ENCODE measurements at places on chromosomes 2 and 18.
A peak's percentile ranks its signal among the peaks of the same experiment; 100 is the strongest.

- DNase-seq, result no peak
These were observed 17.4 kb downstream of the KCNIP3 start for GRCh38 chr2:95314598-95314963.

GRCh38 chr2:37583867-37584266, 87.6 kb downstream of the CDC42EP3 start:
- no peak for DNase-seq

GRCh38 chr18:53165770-53166169, 825.8 kb downstream of the DCC start:
- DNase-seq, result no peak

GRCh38 chr2:177296040-177296439, 31.5 kb upstream of the NFE2L2 start:
- no peak for DNase-seq

DNA sequence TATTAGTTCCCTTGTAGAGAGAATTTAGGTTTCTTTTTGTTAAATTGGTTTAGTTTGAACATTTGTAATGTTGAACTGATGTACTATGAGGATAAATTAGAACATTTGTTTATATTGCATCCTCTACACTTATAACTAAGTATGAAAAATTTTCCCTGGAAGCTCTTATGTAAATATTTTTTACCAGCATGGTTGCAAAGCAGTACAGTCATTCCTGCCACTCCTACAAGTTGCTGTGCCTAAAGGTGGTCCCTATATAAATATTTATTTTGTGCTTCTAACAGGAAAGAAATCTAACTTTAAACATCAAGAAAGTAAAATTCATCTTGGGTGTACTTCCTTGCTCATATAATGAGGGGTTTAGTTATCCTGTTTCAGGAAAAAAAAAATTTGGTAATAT, 14.2 kb downstream of the TWSG1 start:
- DNase-seq, result no peak

GRCh38 chr2:239805414-239805813, 219.7 kb downstream of the NDUFA10 start:
- no peak for DNase-seq

DNA sequence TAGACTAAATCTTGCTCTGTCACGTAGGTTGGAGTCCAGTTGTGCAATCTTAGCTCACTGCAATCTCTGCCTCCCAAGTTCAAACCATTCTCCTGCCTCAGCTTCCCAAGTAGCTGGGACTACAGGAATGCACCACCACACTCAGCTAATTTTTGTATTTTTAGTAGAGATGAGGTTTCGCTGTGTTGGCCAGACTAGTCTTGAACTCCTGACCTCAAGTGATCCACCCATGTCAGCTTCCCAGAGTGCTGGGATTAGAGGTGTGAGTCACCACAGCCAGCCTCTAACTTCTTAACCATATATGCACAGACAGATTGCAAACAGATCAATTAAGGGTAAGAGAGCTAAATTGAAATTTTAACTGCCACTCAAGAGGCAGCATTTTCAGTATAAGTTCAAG, 22.1 kb upstream of the CNGA3 start:
- DNase-seq, result no peak

DNA sequence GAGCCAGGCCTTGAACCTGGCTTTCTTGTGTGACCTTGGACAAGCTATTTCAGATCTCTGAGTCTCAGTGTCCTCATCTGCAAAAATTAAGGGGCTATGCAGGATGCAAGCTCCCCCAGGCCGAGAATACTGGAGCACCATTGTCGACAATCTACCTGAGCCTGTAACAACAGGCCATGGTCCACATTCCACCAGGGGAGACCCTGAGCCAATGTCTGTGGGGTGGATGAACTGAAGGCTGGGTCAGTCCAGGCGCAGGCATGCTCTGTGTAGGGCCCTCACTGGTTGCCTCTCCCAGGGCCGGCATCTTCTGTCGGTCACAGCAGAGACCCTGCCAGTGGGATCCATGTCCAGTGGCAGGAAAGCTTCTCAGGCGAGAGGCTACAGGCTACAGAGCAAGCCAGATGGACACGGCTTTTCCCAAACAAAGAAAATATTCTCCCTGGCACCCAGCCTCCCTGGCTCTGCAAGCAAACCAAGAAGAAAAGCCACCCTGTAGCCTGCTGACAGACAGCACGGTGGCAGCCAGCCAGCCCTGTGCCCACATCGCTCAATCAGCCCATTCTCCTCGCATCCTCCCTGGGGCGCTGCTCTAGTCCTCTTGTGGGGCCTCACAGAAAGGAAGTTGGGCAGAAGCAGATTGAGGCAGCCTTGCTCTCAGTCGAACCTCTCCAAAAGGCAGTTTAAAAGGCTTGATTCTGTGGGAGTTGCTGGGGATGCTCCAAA, 48.7 kb upstream of the FZD7 start:
- peak; percentile 1 for DNase-seq

- no peak for DNase-seq
These were observed 16.8 kb upstream of the ATP8B1 start for GRCh38 chr18:57819671-57820460.

- DNase-seq, result no peak
These were observed 1.1 kb upstream of the GPR55 start for GRCh38 chr2:230925879-230926765.

DNA sequence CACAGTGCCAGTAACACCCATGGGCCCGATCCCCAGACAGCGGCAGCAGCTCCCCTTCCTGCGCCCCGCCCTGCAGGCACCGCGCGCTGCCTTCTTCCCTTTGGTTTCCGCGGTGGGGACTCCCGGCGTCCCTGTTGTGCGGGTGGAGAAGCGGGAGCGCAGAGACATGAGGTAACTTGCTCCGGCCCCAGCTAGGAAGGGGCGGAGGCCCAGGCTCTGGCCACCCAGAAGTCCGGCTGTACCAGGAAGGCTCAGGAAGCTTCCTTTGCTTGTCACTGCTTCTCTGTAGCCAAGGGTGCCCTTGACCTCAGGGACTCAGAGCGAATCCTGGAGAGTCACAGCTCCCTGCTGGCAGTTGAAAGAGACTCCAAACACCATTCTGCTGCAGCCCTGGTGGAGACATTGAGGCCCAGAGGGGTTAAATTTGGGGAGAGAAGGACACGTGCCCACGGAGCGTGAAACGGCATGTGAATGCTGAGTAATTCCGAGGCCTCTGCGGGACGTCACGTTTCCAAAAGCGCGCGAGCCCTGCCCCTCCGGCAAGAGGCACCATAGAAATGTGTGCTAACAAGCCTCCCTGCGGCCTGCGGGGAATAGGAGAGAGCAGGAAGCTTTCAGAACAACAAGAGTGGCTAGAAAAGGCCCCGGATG, 6.7 kb upstream of the ADCY3 start:
- no peak for DNase-seq

DNA sequence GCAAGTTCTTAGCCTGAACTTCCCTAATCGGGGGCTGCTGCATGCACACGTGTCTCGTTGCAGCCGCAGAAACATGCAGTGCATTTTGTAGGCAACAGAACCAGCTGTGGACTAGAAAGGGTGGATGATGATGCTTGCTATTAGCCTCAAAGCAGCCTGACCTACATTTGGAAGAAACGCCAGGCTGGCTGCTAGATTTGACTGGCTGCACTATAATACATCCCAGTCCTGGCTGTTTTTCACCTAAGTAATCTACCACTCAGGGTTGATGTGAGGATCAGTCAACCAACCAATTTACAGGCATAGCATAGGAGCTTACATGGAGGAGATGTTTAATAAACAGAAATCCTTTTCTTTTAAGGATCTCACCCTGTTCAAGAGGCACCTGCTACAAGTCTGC, 56.4 kb upstream of the SPP2 start:
- no peak for DNase-seq

- DNase-seq, result no peak
These were observed 150.4 kb downstream of the PIK3C3 start for GRCh38 chr18:42105394-42105793.

GRCh38 chr2:137838255-137839092, 125.8 kb upstream of the HNMT start:
- DNase-seq, result no peak

DNA sequence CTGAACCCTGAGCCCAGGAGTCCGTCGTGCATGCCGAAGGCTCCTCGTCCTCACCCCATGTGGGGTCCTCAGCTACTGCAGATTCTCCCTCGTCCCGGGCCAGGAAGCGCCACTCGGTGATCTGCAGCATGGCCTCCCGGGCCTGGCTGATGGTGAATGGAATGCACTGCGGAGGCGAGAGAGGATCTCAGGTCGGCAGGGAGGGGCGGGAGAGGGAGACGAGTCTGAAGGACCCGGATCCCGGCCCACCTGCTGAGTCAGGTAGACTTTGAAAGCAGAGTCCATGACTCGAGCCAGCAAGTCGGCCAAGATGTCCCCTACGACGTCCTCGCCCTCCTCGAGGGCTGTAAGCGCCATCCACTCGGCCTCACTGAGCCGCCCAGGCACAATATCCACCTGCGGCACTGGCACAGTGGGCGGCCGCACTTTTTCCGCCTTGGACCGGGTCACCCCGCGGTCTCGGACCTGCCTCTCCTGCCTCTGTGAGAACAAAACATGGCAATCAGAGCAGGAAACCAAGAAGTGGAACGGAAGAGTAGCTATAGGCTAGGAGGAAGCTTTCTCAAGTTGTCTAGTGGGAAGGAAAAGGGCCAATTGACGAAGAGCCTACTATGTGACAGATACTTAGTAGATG, 5.5 kb downstream of the C2orf81 start:
- DNase-seq, result no peak

DNA sequence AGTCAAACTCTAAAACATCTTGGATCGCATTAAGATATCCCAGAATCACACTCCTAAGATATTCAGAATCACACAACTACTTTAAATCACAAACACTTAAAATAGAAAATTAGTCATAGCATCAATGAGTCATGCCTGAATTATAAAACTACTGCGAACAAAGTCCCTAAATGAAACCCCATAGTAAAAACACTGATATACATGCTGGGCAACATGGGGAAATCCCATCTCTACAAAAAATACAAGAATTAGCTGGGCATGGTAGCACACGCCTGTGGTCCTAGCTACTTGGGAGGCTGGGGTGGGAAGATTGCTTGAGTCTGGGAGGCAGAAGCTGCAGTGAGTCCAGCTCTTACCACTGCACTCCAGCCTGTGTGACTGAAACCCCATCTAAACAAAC, 101.7 kb downstream of the COBLL1 start:
- no peak for DNase-seq

GRCh38 chr2:237509905-237510304, 22.9 kb downstream of the MLPH start:
- DNase-seq, result no peak

- DNase-seq, result no peak
These were observed 17.0 kb downstream of the FABP1 start for GRCh38 chr2:88110830-88111229.

- no peak for DNase-seq
These were observed 250.5 kb upstream of the NETO1 start for GRCh38 chr18:73118121-73118816.

- no peak for DNase-seq
These were observed 15.7 kb upstream of the OLA1 start for GRCh38 chr2:174263997-174264396.

DNA sequence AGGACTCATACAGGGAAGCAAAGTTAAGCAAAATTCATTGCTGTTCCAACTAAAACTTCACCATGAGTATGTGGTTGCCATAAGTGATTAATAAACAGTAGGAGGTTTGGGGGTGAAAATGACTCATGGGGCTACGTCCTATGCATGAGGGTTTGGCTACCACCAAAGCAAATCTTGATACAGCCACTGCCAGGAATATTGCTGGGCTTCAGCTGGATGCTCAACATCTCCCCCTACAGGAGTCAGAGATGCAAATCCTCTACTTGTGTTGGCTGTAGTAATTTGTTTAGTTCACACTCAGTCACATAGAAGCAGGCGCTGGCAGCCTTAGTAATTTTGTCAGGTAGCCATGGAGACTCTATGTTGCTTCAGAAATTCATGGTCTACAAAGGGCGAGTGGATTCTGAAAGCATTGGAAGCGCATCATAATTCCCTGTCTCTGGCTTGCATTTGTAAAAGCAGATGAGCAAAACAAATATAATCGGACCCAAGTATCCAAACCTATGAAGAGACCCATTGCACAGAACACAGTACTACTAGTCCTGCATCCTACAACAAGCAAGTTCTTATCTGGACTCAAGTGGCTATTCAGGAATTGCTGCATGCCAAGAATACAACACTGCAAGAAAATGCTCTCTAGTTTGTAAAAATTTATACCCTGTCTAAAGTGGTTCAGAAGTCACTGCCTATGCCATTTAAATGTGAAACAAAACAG, 76.0 kb downstream of the CD28 start:
- no peak for DNase-seq

- DNase-seq, result no peak
These were observed 90.4 kb downstream of the SPTBN1 start for GRCh38 chr2:54546518-54546917.

DNA sequence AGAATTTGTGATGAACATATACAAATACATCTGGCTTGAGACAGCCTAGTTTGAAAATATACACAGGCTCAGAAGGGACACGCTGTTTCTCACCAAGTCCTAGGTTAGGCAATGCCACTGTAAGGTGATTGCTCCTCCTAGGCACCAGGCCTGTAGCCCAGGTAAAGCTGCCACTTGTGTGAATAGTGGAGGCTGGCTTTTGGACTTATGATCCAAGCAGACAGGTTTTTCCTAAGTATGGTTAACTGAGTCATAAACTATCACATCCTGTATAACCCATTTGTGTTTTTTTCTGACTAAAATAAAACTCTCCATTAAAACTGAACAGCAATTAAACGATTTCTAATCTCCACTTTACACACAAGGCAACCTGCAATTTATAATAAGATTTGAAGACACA, 81.0 kb downstream of the SEMA4F start:
- no peak for DNase-seq

GRCh38 chr2:230473378-230473777, 57.4 kb downstream of the SP100 start:
- DNase-seq, result no peak

DNA sequence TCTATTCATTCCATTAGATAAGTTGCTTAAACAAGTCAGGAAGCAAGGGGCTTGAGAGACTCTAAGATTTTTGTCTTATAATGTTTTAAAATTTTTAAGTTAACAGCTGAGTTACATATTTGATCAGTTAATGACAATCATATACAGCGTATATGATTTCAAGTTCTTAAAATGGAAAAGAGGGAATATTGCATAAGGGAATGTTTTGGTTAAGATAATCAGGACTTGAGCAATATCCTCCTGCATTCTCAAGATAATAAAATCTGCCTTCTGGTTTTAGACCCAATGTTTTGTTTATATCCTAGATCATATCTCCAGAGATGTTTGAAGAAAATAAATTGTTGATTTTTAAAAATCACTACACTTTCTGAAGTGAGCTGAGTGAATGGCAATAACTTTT, 13.4 kb upstream of the DYNC1I2 start:
- no peak for DNase-seq

DNA sequence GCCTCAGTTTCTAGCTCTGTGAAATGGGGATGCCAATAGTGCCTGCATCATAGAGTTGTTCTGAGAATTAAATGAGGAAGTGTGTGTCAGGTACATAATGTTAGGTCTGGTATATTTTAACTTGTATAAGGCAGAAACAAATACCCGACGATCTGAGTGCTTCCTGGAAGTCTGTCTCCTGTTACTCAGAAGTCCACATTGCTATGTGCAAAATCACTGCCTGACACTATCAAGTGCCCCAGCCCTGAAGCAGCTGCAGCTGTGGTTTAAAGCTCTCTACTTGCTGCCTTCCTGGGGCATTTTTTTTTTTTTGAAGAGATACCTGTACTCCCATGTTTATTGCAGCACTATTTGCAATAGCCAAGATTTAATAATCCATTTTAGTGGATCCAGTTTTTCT, 125.3 kb downstream of the SLC4A3 start:
- DNase-seq, result no peak

All from activated naive CD4-positive, alpha-beta T cell (primary cell).